Stimulated activated CD8-positive, alpha-beta memory T cell treated with anti-CD3 and anti-CD28 coated beads, Interleukin-2, amount 100 ng/mL, for 1 hour (primary cell): ENCODE measurements at places on chromosomes 1 and 21.
A peak's percentile ranks its signal among the peaks of the same experiment; 100 is the strongest.

- peak; percentile 31 for DNase-seq
Measured at GRCh38 chr1:156571919-156572662, at the start of gene IQGAP3. Gene IQGAP3 (minus strand): TSS chr1:156572565. CDS start chr1:156572529, 36 bp downstream.

DNA sequence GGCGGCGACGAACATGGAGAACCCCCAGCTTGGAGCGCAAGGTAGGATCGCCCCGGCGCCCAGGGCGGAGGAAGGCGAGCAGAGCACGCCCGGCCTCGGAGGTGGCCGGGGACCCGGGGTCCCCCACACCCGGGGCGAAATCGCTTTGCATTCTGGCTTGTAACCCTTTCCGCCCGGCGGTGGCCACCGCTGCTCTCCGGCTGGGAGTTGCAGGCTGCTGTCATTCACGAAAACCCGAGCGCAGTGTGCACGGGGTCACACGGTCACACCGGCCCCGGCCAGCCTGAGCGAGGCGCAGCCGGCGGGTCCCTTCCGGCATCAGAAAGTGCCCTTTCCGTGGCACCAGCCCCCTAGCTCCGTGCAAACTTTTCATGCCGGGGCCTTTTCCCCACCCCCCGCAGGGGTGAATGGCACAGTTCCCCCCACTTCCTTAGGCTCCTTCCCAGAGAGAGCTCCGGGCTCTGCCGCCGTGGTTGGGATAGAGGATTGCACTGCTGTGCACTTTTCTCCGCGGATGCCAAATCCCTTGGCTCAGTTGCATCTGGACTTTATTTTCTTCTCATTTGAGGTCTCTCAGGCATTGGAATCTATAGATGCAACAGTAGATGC, 802 bp downstream of the KAZN start:
- DNase-seq = no peak

GRCh38 chr1:210801501-210801900, 332.4 kb downstream of the KCNH1 start:
- DNase-seq = no peak

- no peak for DNase-seq
Measured at GRCh38 chr1:87530042-87530807, 201.5 kb downstream of the LMO4 start.

DNA sequence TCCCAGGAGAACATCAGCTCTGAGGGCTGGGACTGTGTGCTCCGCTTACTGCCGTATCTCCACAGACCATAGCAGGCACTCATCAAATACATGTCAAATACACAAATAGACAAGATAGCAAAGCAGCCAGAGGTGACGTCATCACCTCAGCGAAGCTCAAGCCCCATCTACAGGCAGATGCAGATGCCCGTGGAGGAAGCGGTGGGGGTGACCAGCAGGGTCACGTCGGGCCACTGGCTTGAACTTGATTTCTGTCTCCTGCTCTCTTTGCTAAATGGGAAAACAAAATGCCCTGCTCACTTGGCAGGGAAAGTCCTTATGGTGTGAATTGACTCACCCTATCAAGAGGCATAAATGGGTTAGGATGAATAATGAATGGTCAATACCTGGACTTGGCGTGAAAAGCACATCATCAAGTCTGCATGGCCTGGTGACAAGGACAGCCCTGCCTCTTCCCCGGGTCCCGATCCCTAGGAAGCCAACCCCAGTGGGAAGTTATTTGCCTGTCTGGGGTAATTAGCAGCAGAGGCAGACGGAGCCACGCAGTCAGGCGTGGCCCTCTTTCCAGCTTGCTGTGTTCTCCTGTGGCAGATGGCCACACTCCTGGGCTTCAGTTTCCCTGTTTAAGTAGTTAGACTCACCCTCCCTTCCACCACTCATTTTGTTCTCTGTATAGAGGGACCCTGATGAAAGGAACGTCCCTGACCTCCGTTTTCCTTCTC, 536.0 kb downstream of the NPHP4 start:
- DNase-seq = no peak

- no peak for DNase-seq
Measured at GRCh38 chr21:36186081-36186480, 29.5 kb downstream of the DOP1B start.

DNA sequence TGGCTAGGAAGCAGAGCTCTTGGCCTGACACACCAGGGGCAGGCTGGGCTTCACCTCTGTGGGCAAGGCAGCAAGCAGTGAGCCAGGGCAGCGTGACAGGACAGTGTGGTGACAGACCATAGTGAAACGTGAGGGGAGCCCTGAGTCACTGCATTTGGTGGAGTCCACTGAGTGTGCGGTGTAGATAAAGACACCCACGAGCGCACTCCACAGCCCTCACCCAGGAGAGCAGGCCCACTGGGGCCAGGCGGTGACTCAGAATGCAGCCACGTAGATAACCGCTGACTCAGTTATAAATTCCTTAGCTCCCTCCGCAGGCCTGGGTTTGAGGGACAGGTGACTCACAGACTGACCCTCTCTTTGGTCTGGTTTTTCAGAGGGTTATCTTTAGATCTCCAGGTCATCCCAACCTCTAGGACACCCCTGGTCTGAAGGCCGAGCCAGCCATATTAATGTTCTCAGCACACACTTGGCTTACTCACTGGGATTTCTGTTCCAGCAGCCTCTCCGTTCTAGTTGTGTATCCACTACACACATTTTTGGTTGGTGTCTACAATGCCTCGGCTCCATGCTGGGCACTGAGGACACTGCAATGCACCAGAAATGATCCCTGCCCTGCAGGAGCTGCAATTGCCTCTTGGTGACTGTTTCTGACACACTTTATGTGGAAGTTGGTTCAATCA, 90.2 kb upstream of the TSPAN2 start:
- no peak for DNase-seq

DNA sequence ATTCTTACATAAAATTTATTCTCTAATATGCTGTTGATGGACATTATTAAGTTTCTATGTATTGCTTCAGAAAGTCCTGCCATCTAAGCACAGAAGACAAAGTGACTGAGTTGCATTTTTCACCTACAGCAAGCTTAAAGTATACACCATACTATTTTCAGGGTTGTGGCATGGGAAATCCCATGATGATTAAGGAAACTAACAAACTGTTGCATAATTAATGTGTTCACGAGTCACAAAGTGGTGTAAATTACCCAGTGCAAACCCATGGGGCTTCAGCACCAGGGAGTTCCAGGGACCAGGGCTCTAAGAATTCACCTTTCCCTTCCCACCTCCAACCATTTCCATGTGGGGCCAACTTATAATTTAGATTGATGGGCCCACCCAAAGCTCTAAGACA, 81.9 kb upstream of the NR5A2 start:
- DNase-seq = no peak

- no peak for DNase-seq
Measured at GRCh38 chr1:47627471-47628370, 189.9 kb downstream of the FOXD2 start.

GRCh38 chr1:156727926-156728598, at the start of gene METTL25B:
Gene METTL25B (plus strand): TSS chr1:156728469. CDS start chr1:156729105, 636 bp downstream.
- DNase-seq = peak; percentile 49

DNA sequence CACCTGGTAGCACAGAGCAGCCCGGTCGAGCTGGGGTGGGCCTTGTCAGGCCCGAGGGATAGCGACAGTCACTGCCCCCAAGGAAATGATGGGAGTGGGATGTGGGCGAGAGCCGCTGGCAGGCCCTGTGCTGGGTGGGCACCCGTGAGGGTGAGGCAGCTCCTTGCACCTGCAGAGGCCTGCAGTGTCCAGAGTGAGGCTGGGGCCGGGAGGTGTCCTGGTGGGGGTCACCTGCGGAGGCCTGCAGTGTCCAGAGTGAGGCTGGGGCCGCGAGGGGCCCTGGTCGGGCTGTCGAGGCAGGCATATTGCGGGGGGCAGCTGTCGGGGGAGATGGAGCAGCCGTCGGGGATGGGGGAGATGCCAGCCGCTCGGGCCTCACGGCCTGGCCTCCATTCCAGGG, 49.5 kb downstream of the SLC19A1 start:
- DNase-seq = no peak

- no peak for DNase-seq
Measured at GRCh38 chr1:31413405-31414001, 490 bp downstream of the SERINC2 start.

DNA sequence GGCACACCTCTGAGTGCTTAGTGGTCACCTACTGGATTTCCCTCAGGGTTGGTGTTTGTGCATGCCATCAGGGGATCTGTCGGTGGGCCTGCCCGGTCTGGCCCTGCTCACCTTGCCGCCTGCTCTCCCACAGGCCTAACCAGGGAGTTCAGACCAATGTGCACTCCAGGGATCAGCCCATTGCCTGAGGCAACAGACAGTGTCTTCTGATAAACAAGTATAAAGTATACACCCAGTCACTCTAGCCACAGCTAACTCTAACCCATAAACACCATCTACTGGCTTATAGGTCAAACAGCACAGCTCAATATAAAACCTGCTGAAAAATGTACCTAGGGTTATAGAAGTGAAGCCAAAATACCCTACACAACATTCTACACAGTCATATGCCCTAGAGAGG, 1300.0 kb downstream of the PLA2G4A start:
- DNase-seq = no peak

GRCh38 chr1:193552274-193552673, 365.9 kb upstream of the B3GALT2 start:
- no peak for DNase-seq

DNA sequence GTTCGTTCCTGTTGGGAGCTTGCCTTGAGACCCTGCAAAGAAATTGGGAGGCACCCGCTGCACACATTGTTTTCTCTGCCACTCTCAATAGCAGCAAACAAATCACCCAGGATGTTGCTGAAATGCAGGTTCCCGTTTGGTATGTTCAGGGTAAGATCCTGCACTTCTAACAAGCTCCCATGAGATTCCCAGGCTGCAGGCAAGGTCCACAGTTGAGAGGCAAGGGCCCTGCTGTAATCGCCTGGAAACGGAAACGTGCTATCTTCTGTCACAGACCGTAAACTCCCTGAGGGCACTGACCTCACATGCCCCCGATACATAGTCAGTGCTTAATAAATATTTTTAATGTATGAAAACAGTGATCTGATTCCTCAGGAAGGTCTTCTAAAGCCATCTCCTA, 37.8 kb downstream of the XCL1 start:
- no peak for DNase-seq

DNA sequence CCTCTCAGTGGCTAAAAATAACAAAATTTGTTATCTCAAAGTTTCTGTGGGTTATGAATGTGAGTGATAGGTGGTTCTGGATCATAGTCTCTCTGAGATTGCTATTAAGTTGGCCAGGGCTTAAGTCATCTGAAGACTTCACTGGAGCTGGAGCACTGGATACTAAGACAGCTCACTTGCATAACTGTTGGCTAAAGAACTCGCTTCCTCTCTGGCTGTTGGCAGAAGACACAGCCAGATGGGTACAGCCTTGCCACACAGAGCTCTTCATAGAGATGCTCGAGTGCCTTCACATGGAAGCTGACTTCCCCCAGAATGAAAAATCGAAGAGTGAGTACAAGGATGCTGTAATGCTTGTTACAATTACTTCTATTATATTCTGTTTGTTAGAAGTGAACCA, 333.8 kb downstream of the ZP4 start:
- DNase-seq = no peak
